ENCODE measurements at places on chromosomes 1 and 21.

GRCh38 chr1:215220346-215220745 is 137.8 kb downstream of the KCNK2 start:
- no peak for DNase-seq

DNA sequence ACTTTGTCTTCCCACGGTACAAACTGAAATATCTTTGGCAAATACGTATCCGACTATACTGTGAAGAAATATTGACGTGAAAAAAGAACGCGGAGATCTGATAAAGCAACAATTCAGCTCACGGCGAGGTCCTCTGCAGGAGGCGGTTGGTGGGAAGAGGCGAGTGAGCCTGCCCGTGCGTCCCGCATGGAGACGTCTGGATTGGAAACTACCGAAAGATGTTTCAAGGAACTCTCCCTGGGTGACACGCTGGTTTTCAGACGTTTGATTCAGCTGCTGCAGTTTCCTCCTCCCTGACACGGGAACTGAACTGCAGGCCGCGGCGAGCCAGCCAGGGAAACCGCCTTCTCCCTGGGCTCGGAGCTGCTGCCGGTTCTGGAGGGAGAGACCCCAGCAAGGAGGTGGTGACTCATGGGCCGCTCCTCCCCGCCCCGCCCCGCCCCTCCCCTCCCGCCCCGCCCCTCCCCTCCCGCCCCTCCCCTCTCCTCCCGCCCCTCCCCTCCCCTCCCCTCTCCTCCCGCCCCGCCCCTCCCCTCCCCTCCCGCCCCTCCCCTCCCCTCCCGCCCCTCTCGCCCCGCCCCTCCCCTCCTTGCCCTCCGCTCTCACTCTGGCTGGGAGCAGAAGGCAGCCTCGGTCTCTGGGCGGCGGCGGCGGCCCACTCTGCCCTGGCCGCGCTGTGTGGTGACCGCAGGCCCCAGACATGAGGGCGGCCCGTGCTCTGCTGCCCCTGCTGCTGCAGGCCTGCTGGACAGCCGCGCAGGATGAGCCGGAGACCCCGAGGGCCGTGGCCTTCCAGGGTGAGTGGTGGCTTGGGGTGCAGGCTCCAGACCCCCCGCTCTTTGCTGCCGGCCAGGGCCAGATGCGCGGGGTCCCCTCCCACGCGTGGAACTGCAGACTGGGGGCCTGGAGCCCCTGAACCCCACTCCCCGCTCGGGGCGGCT is at the start of gene COL6A1:
Gene COL6A1 (plus strand): TSS at position 620 of the 941 bp plus-strand sequence. CDS start 81 bp downstream, at position 701.
- DNase-seq = peak; percentile 38

DNA sequence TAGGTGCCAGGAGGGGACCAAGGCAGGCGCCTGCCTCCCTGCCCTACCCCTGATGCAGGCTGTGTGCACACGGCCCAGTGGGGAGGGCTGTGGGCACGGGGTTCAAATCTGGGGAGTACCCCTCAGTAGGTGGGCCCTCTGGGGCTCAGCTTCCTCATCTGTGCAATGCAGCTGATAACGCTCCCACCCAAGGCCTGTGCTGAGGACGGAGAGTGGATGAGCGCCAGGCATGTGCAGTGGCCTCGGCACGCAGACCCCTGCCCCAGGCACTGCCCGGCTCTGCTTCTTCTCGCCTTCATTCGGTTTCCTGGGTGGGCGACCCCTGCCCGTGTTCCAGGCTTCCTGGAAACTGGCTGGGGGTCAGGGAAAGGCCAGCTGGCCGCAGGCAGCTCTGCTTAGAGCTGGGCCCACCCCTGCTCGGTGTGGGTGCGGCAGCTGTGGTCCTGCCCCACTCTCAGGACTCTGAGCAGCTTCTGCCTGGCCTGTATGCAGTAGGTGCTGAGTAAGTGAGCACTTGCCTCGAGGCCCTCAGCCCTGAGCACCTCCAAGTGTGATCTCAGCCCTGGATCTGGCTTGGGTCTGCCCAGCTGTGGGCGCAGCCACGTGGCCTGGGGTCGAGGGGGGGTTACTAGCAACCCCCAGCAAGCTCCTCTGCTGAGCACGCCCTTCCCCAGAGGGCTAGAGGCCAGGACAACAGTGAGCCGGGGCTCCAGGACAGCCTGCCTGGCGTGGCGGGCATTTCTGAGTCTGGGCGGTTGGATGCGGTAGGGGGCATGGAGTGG is 11.9 kb upstream of the TNFRSF14 start:
- no peak for DNase-seq

- no peak for DNase-seq
Measured at GRCh38 chr1:246295968-246296367, 211.1 kb downstream of the SMYD3 start.

- DNase-seq = peak; percentile 90
Measured at GRCh38 chr1:48817505-48818114, 40.9 kb upstream of the BEND5 start.

GRCh38 chr1:4565166-4565565 is 89.2 kb upstream of the AJAP1 start:
- DNase-seq = no peak

DNA sequence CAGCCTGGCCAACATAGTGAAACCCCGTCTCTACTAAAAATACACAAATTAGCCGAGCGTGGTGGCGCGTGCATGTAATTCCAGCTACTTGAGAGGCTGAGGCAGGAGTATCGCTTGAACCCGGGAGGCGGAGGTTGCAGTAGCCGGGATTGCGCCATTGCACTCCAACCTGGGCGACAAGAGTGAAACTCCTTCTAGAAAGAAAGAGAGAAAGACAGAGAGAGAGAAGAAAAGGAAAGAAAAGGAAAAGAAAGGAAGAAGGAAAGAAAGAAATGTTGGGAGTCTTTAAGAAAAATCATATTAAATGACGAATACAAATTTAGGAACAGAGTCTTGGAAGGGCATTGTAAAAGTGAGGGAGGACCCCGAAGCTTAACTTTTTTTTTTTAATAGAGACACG is 1.8 kb upstream of the HNRNPR start:
- no peak for DNase-seq

GRCh38 chr1:44790968-44791801 is 3.2 kb upstream of the BEST4 start:
- peak; percentile 37 for DNase-seq

GRCh38 chr1:218488986-218489385 is 143.8 kb downstream of the TGFB2 start:
- DNase-seq = no peak

DNA sequence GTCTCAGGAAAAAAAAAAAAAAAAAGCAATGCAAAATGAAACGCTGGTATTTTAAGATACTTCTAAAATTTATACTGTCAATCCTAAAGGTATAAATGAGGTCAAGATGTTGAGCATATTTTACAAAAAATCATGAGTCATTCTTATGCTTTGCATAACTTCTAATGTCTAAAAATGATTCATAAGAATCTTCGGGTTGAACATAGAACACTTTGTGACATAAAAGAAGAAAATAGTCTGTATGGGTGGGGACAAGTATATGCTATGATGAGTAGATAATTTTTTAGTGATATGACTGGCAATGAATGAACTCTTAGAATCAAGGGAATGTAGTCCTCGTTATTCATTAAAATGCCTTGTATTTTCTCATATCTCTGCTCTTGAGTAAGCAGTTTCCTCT is 416.9 kb upstream of the USP24 start:
- no peak for DNase-seq

DNA sequence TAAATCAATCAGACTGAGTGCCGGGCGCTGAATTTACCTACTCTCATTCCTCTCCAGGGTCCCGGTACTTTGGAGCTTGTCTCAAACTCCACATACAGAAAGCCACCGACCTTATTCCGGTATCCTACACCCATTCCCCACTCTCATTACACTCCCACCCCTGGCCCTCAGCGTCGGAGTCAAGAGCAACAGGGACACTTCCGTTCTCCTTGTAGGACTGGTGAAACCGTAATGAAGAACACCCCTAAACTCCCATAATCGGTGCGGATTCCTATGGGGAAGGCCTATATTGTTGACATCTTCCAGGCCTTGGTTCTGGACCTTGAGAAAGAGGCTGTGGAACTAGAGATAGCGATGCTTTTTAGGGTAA is 798 bp downstream of the ZBED6 start:
- no peak for DNase-seq

DNA sequence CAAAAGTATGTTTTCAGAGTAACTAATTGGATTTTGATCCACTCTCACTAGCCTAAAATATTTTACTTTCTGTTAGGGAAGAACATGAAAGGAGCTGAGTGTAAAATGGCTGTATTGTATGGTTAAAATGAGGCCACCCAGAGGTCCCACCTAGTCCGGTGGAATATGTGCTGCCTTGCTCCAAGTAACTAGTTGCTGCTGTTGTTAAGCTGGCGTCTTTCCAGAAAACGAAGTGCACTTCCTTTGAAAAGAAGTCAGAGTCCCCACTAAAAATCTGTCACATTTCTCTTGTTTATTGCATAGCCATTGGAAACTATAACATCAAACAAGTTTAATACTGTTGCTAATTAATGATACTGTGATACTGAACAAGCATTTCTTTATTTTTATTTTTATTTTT is 3.2 kb downstream of the SLC25A33 start:
- DNase-seq = no peak

DNA sequence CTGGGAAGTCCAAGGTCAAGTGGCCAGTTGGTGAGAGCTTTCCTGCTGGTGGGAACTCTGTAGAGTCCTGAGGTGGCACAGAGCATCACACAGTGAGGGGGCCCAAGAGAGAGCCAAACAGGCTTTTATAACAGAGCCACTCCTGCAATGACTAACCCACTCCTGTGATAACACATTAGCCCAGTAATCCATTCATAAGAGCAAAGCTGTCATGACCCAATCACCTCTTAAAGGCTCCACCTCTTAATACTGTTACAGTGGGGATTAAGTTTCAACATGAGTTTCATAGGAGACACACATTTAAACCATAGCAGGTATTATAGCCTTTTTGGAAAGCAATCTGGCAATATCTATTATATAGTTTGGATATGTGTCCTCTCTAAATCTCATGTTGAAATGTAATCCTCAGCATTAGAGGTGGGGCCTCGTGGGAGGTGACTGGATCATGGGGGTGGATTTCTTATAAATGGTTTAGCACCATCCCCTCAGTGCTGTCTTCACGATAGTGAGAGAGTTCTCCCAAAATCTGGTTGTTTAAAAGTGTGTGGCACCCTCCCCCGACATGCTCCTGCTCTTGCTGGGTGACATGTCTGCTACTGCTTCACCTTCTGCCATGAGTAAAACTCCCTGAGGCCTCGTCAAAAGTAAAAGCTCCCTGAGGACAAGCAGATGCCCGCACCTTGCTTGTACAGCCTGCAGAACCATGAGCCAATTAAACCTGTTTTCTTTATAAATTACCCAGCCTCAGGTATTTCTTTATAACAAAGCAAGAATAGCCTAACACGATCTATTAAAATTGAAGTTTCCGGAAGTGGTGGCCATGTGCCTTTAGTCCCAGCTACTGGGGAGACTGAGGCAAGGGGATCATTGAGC is 64.5 kb downstream of the CD58 start:
- DNase-seq = no peak

- DNase-seq = no peak
Measured at GRCh38 chr1:66396212-66396890, 137.6 kb upstream of the SGIP1 start.

GRCh38 chr21:36379251-36379650 is 5.9 kb upstream of the CHAF1B start:
- no peak for DNase-seq

GRCh38 chr21:38400195-38400919 is 97.9 kb downstream of the ERG start:
- DNase-seq = no peak

GRCh38 chr1:40308036-40308727 is 8.9 kb downstream of the COL9A2 start:
- peak; percentile 62 for DNase-seq
